Germinal center (tissue), 1 donor: ENCODE measurements at places on chromosomes 7 and 10.

DNA sequence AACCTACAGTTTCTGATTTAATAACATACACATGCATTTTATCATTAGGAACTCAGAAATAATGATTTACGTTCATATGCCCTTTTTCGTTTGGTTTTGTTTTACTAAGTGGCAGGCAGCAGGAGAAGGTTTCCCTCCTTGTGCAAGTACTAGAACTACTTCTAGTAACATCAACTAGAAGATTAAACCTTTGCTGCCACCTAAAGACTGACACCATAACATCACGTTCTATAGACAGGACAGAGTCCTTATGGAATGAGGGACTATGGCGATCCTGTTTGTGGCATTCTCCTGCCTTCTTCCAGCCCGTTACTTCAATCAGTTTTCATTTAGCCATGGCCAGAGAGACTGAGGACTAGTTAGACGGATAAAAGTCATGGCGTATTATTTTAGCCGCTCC is 53.2 kb downstream of the GAD2 start:
- no peak for DNase-seq

DNA sequence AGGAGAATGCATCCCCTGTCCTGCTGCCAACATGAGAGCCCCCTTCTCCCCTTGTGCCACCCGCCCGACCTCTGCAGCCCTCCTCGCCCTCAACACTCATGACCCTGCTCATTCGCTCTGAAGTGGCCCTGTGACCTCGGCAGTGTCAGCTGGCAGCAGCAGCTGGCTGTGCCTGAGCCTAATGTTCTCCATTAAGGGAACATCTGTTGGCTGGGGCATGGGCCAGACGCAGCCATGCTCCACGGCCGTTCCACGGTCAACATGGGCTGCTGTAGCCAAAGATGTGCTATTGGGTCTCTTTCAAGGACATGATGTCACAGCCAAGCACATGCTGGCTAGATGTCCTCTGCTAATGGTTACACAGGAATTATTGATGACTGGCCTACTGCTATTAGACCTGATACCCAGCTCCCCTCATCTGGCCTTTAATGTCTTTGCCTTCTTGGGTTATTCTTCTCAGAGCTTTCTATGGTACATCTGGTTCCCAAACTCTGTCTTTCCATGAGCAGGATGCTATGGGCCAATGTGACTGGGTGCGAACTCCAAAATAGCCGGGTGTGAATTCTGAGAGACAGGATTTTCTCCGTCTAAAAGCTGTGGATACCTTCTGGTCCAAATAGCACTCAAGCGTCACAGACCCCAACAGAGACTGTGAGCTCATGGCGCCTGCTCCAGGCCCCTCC is 22.4 kb downstream of the ADCYAP1R1 start:
- DNase-seq, result no peak

- DNase-seq, result peak; percentile 88
These were observed at the start of gene ZNF32 for GRCh38 chr10:43648398-43649184. Gene ZNF32, minus strand, starts transcription at chr10:43648881. Its CDS starts 2,748 bp downstream, at chr10:43646133.

DNA sequence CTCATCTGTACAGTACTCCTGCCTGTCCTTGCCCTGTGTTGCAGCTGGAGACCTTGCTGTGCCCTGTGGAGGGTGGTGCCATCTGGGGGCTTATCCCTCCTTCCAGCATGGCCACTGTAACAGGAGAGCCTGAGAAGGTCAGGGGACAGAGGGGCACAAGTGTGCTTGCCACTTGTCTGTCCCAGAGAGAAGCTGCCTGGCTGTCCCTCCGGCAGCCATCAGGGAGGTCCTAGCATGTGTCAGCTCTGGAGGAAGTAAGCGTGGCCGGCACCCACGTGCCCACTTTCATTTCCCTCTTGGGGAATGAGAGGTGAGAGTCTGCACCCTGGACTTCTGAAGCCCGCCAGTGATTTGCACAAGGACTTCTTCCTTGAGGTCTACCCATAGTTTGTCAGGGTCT is 97.0 kb upstream of the PPIF start:
- peak; percentile 64 for DNase-seq
